Stimulated activated CD4-positive, alpha-beta T cell treated with anti-CD3 and anti-CD28 coated beads, TNF-alpha, amount 100 ng/mL, for 1 hour (primary cell): ENCODE measurements at places on chromosomes 5 and 9.

GRCh38 chr9:96025995-96026602 is 150.6 kb downstream of the ERCC6L2 start:
- no peak for DNase-seq

GRCh38 chr5:55022450-55022849 is 1.6 kb upstream of the GZMK start:
- DNase-seq: no peak

- DNase-seq: no peak
These were observed 464 bp downstream of the CEMIP2 start for GRCh38 chr9:71767776-71768321.

- no peak for DNase-seq
These were observed 161.4 kb downstream of the GIN1 start for GRCh38 chr5:102958481-102959011.

DNA sequence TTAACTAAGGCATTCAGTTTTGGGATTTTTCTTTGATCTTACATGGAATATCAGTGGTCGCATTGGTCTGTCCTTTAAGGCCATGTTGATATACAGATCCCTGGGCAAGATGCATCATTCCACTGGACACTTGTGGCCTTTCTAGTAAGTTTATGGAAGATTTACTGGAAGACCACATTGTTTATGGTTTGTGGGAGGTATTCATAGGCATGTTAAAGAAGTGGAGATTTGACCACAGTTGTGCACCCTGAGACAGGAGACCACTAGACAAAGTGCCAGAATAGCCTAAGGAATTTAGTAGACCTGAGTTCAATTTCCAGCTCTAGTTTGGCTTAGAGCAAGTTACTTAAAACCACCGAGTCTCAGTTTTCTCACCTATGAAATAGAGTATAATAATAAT is 383.1 kb upstream of the PAPPA start:
- DNase-seq: no peak

DNA sequence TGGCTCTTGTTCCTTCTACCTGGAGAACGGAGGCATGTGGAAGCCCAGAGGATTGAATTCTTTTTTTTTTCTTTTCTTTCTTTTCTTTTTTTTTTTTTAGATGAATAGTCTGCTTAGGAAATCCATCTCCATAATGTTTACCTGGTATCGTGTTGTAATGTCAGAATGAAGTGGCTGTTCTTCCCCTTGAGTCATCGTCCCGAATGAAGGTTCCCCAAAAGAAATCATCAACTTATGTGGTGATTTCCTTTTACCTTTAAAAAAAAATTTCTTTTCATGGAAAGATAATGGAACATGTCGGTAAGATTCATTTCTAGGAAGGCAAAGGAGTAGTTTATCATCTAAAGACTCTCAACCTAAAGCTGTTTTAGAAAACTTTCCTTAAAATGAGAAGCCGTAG is 59.7 kb downstream of the DOCK8 start:
- DNase-seq: no peak

- DNase-seq: no peak
These were observed 5.5 kb upstream of the ENTREP1 start for GRCh38 chr9:69319324-69320025.

GRCh38 chr5:10600626-10601245 is 36.9 kb downstream of the ANKRD33B start:
- no peak for DNase-seq

- DNase-seq: no peak
These were observed 40.0 kb upstream of the IPPK start for GRCh38 chr9:92709954-92710353.

DNA sequence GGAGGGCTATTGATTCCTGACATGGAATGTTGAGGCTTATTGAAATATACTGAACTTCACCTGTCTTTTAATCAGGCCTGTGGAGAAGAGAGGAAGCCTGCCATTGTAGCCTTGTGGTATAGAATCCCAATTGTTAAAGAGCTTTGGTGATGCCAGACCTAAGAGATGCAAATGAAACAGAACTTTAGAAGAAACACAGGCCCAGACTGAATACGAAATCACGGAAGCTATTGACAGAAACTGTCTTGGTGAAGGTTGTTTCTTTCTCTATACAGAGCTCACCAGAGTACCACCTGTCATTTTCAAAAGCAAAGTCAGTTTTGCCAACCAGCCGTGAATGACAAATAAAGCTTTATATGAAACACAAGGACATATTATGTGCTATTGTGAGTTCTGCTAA is 660.3 kb downstream of the ISL1 start:
- DNase-seq: no peak

- DNase-seq: no peak
These were observed 175.3 kb downstream of the ERCC6L2 start for GRCh38 chr9:96050861-96051155.

DNA sequence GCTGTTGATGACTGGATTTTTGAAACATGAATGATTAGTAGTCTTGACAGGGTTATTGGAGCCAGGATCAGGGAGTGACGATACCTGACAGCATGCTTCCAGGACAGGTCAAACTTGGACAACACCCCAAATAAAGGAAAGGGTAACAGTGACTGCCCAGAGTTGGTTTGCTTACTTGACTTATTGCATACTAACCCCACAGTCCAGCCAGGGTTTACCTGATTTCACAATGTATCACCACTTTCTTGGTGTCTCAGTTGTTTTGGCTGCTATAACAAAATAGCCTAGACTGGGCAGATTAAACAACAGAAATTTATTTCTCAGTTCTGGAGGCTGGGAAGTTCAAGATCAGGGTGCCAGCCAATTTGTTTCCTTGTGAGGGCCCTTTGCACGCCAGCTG is 301.0 kb upstream of the VLDLR start:
- no peak for DNase-seq

- DNase-seq: no peak
These were observed 203.8 kb downstream of the ARHGAP26 start for GRCh38 chr5:142973932-142974331.

DNA sequence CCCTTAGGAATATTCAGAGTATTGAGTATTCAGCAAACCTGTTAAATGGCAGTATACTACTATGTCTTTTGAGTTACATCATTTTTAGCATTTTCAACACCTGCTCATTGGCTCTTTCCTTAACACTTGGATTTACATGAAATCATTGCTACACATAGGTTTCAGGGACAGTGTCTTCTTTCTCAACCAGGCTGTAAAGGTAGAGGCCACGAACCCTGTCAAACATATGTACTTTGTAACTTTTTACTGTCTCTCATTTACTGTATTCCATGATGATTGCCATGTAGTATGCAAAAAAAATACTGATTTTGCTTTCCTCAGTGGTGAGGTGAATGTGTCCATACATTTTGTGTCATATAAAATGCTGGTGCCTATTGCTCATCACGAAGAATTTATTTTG is 264.4 kb downstream of the SLCO4C1 start:
- DNase-seq: no peak

DNA sequence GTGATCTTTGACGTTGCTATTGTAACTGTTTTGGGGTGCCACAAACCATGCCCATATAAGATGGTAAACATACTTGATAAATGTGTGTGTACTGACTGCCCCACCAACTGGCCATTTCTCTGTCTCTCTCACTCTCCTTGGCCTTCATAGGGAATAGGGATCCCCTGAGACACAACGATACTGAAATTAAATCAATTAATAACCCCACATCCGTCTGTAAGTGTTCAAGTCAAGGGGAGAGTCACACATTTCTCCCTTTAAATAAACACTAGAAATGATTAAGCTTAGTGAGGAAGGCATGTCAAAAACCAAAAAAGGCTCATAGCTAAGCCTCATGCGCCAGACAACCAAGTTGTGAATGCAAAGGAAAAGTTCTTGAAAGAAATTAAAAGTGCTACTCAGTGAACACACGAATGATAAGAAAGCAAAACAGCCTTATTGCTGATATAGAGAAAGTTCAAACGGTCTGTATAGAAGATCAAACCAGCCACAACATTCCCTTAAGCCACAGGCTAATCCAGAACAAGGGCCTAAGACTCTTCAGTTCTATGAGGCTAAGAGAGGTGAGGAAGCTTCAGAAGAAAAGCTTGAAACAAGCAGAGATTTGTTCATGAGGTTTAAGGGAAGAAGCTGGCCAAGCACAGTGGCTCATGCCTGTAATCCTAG is 111.1 kb downstream of the UGCG start:
- DNase-seq: no peak

DNA sequence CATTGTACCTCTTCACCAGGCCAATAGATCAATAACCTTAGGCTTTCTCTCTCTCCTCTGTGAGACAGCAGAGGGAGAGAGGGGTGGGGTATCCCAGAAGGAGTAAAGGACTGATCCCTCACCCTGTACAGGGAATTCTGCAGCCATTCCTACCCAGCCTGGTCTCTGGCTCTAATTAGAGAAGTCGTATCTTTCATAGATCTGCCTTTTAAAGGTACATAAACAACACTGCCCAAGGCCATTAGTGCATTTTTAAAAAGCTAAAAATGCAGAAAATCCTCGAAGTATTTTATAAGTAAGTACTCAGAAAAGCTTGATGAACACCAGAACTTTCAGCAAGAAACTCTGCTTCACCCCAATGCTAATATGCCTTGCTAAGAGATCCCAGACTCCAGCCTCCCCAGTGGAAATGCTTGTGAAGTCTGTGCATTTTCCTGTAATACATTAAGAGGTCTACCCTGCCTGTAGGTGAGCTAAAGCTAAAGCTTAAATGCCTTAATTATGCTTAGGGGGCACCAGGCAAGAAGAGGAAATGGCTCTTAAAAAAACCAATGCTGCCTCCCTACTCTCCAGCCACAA is 200.0 kb upstream of the ANKRD55 start:
- no peak for DNase-seq

GRCh38 chr9:104088416-104088815 is 5.7 kb upstream of the SMC2 start:
- no peak for DNase-seq
